Activated naive CD8-positive, alpha-beta T cell treated with anti-CD3 and anti-CD28 coated beads, Interleukin-2, amount 50 U/mL, for 16 hours (primary cell): ENCODE measurements at places on chromosomes 3 and 15.

GRCh38 chr15:61654002-61654740 is 406.1 kb downstream of the VPS13C start:
- DNase-seq = no peak

DNA sequence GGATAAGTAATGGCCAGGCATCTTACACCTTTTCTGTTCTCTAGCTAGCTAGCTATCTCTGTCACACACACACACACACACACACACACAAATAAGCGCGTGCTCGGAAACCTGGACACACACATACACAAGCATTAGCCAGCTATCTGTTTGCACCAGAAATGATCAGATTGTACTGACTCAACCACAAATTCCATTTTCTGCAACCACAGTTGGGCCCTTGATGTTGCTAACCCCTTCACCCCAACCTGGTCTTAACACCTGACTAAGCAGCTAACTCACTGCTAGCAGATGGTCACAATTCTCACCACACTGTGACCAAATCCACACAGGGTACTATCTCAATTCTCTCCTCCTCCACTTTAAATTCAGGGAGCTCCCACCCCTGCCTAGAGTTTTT is 183.0 kb upstream of the THBS1 start:
- DNase-seq = no peak

- no peak for DNase-seq
Measured at GRCh38 chr3:67715971-67716370, 61.6 kb upstream of the SUCLG2 start.

GRCh38 chr3:140086642-140087041 is 151.7 kb downstream of the CLSTN2 start:
- no peak for DNase-seq
